Left lung (tissue), 14 donors: ENCODE measurements at places on chromosomes 13 and 19.
A peak's percentile ranks its signal among the peaks of the same experiment; 100 is the strongest.

GRCh38 chr19:56085571-56086275 is 35.4 kb downstream of the ZNF787 start:
- DNase-seq: no peak

- no peak for DNase-seq
Measured at GRCh38 chr19:49599378-49600295, 8.7 kb downstream of the PRR12 start.

GRCh38 chr19:55044771-55045716 is 7.0 kb upstream of the GP6 start:
- DNase-seq: no peak

DNA sequence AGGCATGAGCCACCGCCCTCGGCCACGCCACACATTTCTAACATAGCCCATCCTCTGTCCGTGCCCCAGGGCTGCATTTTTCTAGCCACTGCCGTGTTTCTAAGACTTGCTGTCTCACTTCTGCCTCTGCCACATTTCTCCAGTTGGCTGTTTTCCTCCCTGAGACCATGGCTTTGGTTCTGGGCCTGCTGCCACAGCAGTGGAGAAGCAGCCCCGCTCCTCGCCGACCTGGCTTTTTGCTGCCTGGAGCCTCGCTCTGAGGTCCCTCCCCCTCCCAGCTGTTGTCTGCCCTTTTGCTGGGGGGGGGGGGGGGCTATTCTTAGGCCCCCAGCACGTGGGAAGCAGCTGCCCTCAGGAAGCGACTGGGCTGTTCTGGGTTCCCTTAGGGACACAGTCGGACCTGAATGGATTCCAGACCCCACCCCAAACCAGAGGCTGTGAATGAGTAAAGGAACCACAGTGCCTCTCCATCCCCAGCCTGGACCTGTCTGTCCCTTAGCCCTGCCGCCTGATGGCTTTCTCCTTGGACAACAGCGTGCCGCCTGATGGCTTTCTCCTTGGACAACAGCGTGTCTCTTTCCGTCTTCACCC is 3.3 kb downstream of the GYS1 start:
- DNase-seq: no peak

- DNase-seq: no peak
Measured at GRCh38 chr19:30647891-30648720, 275.9 kb downstream of the ZNF536 start.

- peak; percentile 45 for DNase-seq
Measured at GRCh38 chr13:97659602-97660001, 225.6 kb downstream of the RAP2A start.

DNA sequence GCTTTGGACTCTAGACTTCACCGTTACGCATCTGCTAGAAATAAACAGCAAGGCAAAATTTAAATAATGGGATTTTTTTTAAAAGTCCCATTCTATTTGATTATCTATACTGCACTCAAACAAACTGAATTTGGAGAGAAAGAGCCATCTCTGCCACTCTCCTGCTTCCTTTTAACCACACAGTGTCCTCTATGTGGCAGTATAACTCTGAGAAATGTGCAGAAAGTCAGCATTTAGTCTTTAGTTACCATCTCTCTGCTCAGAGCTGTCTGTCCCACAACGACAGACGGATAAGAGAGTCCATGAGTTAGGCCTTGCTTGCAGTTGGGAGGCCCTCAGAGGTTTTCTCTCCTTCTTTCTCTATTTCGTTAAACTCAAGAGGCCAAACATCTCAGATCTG is 21.2 kb downstream of the CCNA1 start:
- peak; percentile 24 for DNase-seq

DNA sequence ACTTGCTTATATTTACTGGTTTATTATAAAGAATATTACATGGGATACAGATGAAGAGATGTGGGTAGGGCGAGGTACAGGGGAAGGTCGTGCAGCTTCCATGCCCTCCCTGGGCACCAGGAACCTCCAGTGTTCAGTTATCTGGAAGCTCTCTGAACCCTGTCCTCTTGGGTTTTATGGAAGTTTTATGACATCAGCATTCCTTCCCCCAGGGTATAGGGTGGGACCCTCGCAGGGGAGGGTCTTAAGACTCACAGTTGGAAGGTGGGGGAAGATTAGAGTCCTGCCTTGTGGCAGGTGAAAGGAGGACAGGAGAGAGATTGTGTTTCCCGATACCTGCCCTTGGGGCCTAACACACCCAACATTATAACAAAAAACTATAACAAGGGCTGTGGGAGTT is 71.8 kb upstream of the NPAS1 start:
- DNase-seq: no peak

DNA sequence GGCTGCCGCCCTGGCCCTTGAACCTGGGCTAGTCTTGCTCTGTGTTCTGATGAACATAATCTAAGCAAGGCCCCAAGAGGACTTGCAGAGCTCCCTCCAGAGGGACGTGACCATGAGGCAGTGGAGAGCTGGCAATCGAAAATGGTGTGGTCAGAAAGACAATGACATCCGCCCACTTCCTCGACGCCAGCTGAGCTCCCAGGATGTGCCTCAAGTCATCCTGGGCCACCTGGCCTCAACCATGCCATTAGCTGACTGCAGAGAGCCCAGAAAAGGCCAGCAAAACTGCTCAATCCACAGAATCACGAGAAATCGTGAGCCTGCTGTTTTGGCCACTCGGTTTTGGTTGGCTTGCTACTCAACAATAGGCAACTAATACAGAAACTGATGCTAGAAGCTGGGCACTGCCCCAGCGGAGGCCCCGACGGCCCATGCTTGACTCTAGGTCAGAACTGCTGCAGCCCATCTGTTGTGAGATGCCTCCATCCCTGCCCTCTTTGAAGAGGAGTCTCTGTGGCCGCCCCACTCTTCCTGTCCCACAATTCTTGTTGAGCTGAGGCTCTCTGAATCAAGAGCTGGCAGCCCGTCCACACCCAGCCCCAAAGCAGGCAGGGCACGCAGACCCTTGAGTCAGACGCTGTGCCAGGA is 53.3 kb downstream of the STK24 start:
- no peak for DNase-seq

DNA sequence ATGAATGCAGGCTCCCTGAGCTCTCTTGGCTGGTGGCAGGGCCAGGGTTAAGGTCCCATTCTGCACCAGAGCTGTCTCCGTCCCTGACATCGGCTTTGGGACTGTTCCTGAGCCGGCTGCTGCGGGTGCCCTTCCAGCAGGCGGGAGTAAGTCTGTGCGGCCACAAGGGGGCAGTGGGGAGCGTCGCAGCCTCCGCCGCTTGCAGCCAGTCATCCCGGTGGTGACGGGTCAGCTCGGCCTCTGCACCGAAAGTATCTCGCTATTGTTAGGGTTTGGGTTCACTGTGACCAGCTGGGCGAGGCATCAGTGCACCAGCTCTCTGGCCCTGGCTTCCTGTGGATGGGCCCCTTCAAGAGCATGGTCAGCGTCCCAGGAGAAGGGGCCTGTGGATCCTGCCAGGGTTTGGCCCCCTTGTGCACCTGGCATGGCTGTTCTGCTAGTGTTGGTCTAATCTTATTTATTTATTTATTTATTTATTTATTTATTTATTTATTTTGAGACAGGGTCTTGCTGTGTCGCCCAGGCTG is 15.1 kb downstream of the NDUFB7 start:
- DNase-seq: peak; percentile 96

DNA sequence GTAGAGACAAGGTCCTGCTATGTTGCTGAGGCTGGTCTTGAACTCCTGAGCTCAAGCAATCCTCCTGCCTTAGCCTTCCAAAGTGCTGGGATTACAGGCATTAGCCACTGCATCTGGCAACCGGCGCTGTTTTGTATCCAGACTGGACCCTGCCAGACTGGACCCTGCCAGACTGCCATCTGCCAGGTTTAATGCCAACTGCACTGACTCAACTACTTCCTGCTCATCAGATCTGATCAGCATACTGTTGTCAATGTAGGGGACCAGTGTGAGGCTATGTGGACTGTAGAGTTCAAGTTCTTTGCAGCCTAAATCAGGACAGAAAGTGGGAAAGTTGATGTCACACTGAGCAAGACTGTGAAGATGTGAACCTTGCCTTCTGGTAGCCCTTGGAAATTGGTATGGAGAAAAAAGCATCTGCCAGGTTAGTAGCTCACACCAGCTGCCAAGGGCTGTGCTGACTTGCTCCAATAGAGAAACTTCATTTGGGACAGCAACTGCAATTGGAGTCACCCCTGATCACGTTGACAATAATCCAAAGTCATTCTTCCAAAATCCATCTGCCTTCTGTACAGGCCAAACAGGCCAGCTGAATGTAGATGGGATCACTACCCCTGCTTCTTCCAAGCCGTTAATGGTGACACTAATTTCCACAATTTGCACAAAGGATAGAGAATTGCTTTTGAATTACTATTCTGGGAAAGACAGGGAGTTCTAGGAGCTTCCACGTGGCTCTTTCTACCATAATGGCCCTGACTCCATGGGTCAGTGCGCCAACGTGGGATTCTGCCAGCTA is 36.8 kb upstream of the ATP1A3 start:
- DNase-seq: no peak

GRCh38 chr19:3062165-3063105 is at the start of gene TLE5:
TSS of gene TLE5 (minus strand) at chr19:3062495. CDS start at chr19:3062200, 295 bp downstream.
- peak; percentile 55 for DNase-seq

DNA sequence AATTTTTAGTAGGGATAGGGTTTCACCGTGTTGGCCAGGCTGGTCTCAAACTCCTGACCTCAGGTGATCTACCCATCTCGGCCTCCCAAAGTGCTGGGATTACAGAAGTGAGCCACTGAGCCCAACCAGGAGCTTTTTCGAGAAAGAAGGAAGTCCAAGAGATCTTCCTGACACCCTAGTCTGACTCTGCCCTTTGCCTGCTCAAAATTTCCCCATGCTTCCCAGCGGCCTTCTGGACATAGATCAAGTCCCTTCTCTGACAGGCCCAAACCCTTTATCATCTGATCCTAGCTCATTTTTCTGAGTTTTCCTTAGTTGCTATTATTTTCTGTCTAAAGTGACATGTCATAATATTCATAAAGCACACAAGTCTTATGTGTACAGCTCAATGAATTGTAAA is 1.5 kb upstream of the BAX start:
- no peak for DNase-seq

DNA sequence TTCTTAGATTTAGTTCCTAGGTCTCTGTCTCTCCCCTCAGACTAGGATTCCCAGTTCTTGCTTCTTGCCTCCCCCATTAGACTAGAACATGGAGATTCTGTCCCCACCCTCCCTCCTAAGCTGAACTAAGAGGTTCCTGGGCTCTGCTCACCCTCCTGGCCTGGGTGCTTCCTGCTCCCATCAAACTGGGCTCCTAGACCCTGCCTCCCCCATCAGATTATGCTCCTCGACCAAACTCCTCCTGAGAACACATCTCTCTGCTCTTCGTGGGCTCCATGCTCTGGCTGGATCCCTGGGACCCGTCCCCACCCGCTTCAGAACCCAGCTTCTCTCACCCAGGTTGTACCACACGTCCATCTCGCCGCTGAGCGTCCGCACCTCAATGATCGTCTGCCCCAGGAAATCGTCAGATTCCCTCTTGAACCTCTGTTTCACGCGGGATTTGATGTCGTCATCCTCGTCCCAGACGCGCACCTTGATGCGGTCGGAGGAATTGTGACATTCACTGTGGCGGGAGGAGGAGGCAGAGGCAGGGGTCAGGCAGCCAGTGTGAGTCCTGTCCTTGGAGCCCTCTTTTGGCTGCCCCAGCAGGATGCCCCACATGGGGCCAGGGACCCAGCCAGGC is 42.7 kb downstream of the UNC13A start:
- peak; percentile 35 for DNase-seq

DNA sequence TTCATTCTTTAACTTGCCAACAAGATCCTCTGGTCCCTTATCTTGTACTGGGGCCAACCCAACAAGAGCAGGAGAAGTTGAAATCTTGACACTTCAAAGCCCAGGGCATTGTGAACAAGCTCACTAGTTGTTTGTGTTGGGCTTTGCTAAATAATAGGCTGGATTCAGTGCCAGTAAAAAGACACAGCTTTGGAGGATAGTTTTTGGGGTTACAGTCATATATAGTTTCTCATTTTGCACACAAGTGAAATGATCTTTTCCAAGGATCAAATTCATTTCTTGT is 30.3 kb upstream of the LRCH1 start:
- DNase-seq: no peak

DNA sequence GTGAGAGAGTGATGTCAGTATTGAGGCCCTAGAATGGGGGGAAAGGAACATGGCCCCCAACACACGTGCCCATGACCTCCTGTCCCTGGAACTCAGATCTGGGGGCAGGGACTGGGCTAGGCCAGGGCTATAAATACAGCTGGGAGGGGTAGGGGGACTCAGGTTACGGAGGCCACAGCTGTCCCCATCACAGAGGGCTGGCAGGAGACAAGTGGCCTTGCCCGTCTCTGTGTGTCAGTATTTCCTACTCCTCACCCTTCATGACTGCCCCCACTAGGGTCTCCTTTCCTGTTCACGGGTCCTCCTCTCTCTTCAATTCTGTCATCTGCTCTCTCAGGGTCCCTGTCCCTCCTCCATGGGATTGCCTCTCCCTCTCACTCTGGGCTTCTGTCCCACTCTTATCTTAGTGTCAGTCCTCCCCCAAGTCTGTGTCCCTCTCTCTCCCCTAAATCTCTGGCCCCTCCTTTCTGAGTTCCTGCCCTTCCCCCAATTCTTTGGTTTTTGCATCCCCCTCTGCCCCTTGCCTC is 687 bp upstream of the HRC start:
- no peak for DNase-seq

- peak; percentile 15 for DNase-seq
Measured at GRCh38 chr13:91805605-91806004, 407.2 kb downstream of the GPC5 start.

- DNase-seq: no peak
Measured at GRCh38 chr19:15288146-15288963, 44.0 kb downstream of the BRD4 start.

DNA sequence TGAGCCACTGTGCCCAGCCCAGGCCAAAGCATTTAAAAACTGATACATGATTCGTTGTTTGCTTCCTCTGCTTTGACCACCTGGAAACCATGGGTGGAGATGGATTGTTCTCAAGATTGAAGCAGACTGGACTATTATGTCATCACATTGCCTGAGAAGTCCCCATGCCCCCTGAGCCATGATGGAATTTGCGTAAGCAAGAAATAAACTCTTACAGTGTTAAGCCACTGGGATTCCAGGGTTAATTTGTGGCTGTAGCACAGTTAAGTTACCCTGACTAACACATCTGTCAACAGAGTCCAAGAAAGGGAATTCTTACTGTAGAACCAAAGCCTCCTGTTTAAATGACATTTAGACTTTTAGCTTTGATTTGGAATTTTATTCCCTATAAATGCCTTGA is 19.4 kb upstream of the DHRS12 start:
- DNase-seq: no peak

- DNase-seq: no peak
Measured at GRCh38 chr19:13783565-13784500, 9.6 kb downstream of the C19orf53 start.

- DNase-seq: peak; percentile 79
Measured at GRCh38 chr13:74145249-74145975, 11.2 kb upstream of the KLF12 start.
